Fibroblast of lung (primary cell): ENCODE measurements at places on chromosomes 7 and 10. TPM values are rescaled to one million over a fixed set of nuclear protein-coding genes. Genes with fewer than 3 reads are reported as not detected.
A peak's percentile ranks its signal among the peaks of the same experiment; 100 is the strongest.

The IGFBP3 gene
- total RNA-seq, result 8.9 and 158 TPM in 2 replicates

The CFAP43 gene
- under 0.01 and 0.26 TPM in 2 replicates for total RNA-seq

DNA sequence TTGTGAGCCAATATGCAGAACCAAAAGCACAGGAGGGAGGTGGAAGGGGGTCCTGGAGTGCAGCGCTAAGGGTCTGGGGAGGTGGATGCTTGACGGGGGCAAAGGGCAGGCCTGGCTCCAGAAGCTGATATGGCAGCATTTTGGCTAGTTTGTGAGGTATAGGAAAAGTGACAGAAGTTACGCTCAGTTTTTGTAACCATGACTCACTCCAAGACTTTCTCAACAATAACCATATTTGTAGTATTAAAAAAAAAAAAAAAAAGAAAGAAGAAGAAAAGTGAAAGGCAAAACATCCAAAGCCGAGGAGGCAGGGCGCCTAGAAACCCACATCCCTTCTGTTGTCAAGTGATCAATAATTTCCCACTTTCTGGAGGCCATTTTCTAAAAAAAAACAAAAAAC lies 92.3 kb downstream of the RNF216 start:
- peaks cover 3% of the 10 kb centered on the region for H3K36me3 ChIP-seq
- H3K4me3 ChIP-seq, result no peak overlapping the region
- peaks cover 42% of the 10 kb centered on the region for H3K4me1 ChIP-seq
- DNase-seq, result peak; percentile 36
- peak overlapping the region; percentile 73 for H3K27ac ChIP-seq
- H3K27me3 ChIP-seq, result no peaks in the 10 kb centered on the region

GRCh38 chr7:98329100-98329790 lies 47.8 kb downstream of the BRI3 start:
- H3K27me3 ChIP-seq, result no peaks in the 10 kb centered on the region
- H3K27ac ChIP-seq, result no peak overlapping the region
- H3K4me1 ChIP-seq, result no peaks in the 10 kb centered on the region
- no peak overlapping the region for H3K4me3 ChIP-seq
- DNase-seq, result peak; percentile 4
- H3K36me3 ChIP-seq, result no peaks in the 10 kb centered on the region

- H3K27me3 ChIP-seq, result no peaks in the 10 kb centered on the region
- peak; percentile 45 for DNase-seq
- H3K4me3 ChIP-seq, result no peak overlapping the region
- peaks cover 3% of the 10 kb centered on the region for H3K4me1 ChIP-seq
- no peak overlapping the region for H3K27ac ChIP-seq
These were observed 18.5 kb downstream of the DDIT4 start for GRCh38 chr10:72292223-72292691.

DNA sequence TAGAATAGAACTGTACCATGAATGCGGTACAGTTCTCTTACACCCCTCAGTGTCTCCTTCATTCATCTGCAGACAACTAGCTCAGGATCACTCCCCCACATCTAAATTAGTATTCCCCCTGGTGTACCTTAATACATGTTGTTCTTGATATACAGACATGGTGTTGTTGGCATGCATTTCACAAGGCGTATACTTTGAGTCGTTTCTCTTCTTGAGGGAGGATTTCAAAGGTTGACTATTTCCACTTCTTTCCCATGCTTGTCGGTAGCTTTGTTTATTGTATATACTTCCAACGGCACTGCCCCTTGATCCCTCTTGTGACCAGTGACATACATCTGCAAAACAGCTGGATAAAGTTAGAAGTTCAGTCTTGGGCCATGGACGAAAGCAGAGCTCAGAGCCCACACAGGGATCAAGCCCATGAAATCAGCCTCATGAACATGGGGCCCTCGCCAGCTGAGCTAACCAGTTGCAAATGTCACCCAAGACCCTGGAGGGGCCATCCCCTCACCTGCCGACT lies 8.6 kb downstream of the CPA4 start:
- H3K27ac ChIP-seq, result no peak overlapping the region
- H3K36me3 ChIP-seq, result no peaks in the 10 kb centered on the region
- H3K27me3 ChIP-seq, result no peaks in the 10 kb centered on the region
- H3K4me1 ChIP-seq, result no peaks in the 10 kb centered on the region
- H3K4me3 ChIP-seq, result no peak overlapping the region

GRCh38 chr7:105345725-105346124 lies 43.0 kb downstream of the SRPK2 start:
- no peaks in the 10 kb centered on the region for H3K27me3 ChIP-seq
- DNase-seq, result no peak
- no peak overlapping the region for H3K4me3 ChIP-seq
- H3K36me3 ChIP-seq, result no peaks in the 10 kb centered on the region
- H3K4me1 ChIP-seq, result no peaks in the 10 kb centered on the region
- H3K27ac ChIP-seq, result no peak overlapping the region

GRCh38 chr10:18418541-18419215 lies 232.7 kb downstream of the NSUN6 start:
- H3K27me3 ChIP-seq, result no peaks in the 10 kb centered on the region
- H3K36me3 ChIP-seq, result no peaks in the 10 kb centered on the region
- H3K4me1 ChIP-seq, result peaks cover 3% of the 10 kb centered on the region
- DNase-seq, result peak; percentile 20
- no peak overlapping the region for H3K4me3 ChIP-seq

DNA sequence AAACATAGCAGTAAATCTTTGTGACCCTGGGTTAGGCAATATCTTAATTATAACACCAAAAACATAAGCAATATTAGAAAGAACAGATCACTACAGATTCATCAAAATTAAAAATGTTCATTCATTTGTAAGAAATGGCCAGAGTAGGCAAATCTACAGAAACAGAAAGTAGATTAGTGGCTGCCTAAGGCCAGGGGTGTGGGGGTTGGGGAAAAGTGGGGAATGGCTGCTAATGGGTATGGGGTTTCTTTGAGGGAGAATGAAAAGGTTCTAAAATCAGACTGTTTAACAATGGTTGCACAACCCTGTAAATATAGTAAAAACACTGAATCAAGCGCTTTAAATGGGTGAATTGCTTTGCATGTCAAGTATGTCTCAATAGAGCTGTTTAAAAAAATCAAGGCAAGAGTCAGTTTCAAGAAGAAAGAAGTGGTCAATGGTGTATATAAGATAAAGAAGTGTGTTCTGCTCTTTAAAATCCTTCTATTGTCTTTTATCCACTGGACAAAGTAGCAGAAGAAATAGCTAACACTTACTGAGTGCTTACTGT lies 42.6 kb downstream of the CDK6 start:
- no peak overlapping the region for H3K4me3 ChIP-seq
- H3K36me3 ChIP-seq, result no peaks in the 10 kb centered on the region
- no peaks in the 10 kb centered on the region for H3K27me3 ChIP-seq
- no peak for DNase-seq

- H3K4me1 ChIP-seq, result peaks cover 12% of the 10 kb centered on the region
- no peaks in the 10 kb centered on the region for H3K27me3 ChIP-seq
- H3K27ac ChIP-seq, result peak overlapping the region; percentile 92
- DNase-seq, result peak; percentile 55
- no peaks in the 10 kb centered on the region for H3K36me3 ChIP-seq
- peak overlapping the region; percentile 62 for H3K4me3 ChIP-seq
These were observed 980 bp downstream of the FHIP2A start for GRCh38 chr10:114822444-114823076.

- no peaks in the 10 kb centered on the region for H3K36me3 ChIP-seq
- H3K27me3 ChIP-seq, result no peaks in the 10 kb centered on the region
- H3K4me1 ChIP-seq, result no peaks in the 10 kb centered on the region
- H3K27ac ChIP-seq, result no peak overlapping the region
- H3K4me3 ChIP-seq, result no peak overlapping the region
These were observed 35.1 kb upstream of the AKR1C2 start for GRCh38 chr10:5038733-5039132.
